ENCODE measurements at places on chromosomes 2 and 18. TPM values are rescaled to one million over a fixed set of nuclear protein-coding genes. Genes with fewer than 3 reads are reported as not detected.

The COL4A3 gene
- 0.19 TPM for polyA plus RNA-seq

The TGFA gene
- 8.4 TPM for polyA plus RNA-seq

- DNase-seq, result no peak
Observed at GRCh38 chr18:9905401-9905922, 8.4 kb upstream of the VAPA start.

- peak; percentile 51 for DNase-seq
Observed at GRCh38 chr2:150376553-150377335, 110.7 kb downstream of the RND3 start.

The NUP35 gene
- polyA plus RNA-seq, result 23.8 TPM

DNA sequence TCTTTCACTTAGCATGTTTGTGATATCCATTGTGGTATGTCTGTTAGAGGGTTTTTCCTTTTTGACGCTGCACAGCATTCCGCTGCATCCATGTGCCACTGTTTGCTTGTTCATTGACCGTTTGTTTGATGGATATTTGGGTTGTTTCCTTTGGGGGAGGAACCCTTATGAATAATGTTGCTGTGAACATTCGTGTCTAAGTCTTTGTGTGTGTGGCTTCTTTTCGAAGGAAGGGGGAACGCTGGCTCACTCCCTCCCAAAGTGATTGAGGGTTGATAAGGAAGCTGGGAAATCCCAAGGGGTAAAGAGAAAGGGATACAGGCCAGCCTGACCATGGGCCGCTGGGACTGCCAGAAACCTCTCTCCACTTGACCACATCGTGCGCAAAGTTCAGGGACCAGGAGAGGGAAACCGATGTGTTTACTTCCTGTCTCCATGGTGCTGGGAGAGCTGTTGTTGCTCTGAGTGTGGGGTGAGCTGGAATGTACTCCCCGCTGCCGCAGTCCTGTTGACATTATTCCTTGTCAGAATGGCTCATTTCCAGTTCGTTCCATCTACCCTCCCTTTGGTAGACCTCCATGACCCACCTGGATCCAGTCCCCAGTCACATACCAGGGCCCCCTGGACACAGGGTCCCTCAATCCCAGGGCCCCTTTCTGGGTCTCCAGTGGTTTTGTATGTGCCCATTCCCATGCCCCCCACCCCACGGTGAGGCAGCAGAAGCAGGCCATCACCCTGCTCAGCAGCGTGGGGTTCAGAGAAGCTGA, 39.6 kb downstream of the HS1BP3 start:
- DNase-seq, result peak; percentile 89

All from large intestine (tissue), 12 donors.